ENCODE measurements at places on chromosomes 16 and 17. TPM values are rescaled to one million over a fixed set of nuclear protein-coding genes. Genes with fewer than 3 reads are reported as not detected.

Gene TPSAB1
- 4.3 TPM for total RNA-seq

Gene ABAT
- 3.4 TPM for total RNA-seq

GRCh38 chr16:85390511-85391174 lies 222.5 kb upstream of the GSE1 start:
- no peak for DNase-seq

GRCh38 chr16:48405907-48406306 lies 20.7 kb upstream of the SIAH1 start:
- DNase-seq, result no peak

GRCh38 chr16:17578981-17579874 lies 108.5 kb upstream of the XYLT1 start:
- peak; percentile 42 for DNase-seq

- no peak for DNase-seq
Measured at GRCh38 chr16:85422632-85423550, 190.2 kb upstream of the GSE1 start.

GRCh38 chr16:8370374-8371270 lies 219.7 kb downstream of the TMEM114 start:
- DNase-seq, result no peak

- no peak for DNase-seq
Measured at GRCh38 chr17:80588702-80589383, 44.2 kb downstream of the RPTOR start.

- DNase-seq, result no peak
Measured at GRCh38 chr16:84047206-84047605, 4.6 kb upstream of the SLC38A8 start.

GRCh38 chr16:69049146-69049545 lies 56.3 kb upstream of the HAS3 start:
- DNase-seq, result no peak
